ENCODE measurements at places on chromosomes 12 and 14.

DNA sequence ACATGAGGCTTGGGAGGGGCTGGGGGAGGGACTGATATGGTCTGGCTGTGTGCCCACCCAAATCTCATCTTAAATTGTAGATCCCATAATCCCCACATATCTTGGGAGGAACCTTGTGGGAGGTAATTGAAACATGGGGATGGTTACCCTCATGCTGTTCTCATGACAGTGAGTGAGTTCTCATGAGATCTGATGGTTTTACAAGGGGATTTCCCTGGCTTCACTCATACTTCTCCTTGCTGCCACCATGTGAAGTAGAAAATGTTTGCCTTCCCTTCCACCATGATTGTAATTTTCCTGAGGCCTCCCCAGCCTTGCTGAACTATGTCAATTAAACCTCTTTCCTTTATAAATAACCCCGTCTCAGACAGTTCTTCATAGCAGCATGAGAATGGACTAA lies 362.9 kb downstream of the PCNX1 start:
- DNase-seq, result no peak

- DNase-seq, result no peak
These were observed 80.1 kb downstream of the STAB2 start for GRCh38 chr12:103667125-103667524.

DNA sequence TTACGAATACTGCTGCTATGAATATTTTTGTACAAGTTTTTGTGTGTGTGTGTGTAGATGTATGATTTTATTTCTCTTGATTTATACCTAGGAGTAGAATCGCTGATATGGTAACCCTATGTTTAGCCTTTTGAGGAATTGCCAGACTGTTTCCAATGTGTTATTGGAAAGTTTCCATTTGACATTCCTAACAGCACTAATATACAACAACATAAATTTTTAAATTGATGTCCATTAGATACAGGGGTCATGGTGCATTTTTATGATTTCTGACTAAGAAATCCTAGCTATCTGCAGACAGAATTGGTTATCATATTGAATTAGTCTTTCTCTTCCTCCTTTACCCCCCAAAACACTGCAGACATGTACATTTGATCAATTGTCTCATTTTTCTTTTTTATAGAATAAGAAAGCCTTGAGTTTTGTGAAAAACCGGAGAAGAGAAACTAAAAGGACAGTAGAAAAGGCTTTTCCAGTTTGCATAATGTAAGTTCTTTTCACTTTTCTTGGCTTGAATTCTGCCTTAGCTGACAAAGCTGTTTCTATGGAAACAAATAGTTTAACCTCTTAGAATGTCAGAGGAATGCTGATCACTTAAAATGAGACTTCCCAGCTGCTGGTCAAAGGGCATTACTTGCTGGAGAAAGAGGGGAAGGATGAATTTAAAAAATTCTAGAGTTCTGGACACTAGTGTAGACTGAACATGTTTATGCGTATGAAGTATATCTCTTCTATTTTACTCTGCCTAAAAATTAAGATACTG lies 28.2 kb downstream of the PALS1 start:
- no peak for DNase-seq

DNA sequence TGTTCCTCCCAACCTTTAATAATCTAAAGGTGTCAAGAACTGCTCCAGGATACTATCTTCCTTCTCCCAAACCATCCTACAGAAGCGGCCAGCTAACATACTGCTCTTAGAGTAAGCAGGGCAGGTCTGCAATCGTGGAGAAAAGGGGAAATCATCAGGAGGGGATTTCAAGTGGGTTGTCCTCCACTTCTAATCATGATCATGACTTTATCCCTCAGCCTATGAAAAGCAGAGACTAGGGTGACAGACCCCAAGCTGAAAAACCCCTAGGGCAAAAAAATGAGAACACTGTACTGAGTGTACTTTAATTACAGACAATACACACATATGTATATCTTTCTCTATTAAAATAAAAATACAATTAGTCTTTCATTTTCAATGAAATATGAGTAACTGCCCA lies 13.9 kb downstream of the DUSP16 start:
- DNase-seq, result no peak

- no peak for DNase-seq
These were observed 50.0 kb upstream of the STON2 start for GRCh38 chr14:81450100-81450531.

- DNase-seq, result no peak
These were observed 3.0 kb downstream of the KRT5 start for GRCh38 chr12:52517005-52517835.

DNA sequence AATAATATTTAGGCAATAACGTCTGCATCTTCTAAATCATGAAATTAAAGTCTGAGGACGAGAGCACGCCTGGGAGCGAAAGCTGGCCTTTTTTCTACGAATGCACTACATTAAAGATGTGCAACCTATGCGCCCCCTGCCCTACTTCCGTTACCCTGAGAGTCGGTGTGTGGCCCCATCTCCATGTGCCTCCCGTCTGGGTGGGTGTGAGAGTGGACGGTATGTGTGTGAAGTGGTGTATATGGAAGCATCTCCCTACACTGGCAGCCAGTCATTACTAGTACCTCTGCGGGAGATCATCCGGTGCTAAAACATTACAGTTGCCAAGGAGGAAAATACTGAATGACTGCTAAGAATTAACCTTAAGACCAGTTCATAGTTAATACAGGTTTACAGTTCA lies 19.3 kb downstream of the CKB start:
- no peak for DNase-seq

GRCh38 chr12:88015825-88016224 lies 13.4 kb downstream of the C12orf50 start:
- DNase-seq, result no peak

GRCh38 chr12:26406391-26406790 lies 211.0 kb downstream of the SSPN start:
- no peak for DNase-seq

- DNase-seq, result no peak
These were observed 78.2 kb upstream of the OSBPL8 start for GRCh38 chr12:76637807-76638206.

DNA sequence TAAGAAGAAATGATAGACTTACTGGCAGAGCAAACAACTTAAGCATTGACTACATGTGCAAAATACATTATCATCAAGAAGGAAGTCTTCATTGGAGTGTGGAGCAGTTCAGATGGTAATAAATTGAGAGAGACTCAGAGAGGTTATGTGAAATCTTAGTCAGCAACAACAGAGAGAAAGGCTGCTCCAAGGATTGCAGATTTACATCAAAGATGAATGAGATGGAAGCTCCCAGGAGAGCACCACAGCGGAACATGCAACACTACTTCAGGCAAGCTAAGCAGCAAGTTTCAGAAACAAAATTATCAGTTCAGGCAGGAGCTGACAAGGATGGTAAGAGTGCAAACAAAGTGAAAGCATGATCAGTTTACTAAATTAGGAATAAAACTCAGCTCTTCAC lies 882.3 kb downstream of the LRFN5 start:
- no peak for DNase-seq

DNA sequence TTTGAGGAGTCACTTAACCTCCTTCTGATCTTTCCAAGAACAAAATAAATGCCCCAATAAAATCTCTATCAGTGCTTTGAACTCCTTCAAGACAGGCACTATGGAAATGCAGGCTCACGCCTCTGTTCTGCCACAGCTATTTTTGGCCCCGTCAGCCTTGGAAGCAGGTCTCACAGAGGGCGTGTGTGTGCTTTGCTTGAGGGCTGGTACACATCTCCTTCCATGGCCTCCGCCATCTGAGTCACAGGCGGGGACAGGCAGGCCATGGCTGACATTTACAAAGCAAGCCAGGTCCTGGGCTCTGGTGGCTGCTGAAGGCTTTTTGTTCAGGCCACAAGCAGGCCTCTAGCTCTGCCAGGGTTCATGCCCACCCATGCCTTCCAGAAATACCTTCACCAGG lies 16.0 kb downstream of the PRIMA1 start:
- DNase-seq, result no peak

GRCh38 chr14:37369425-37369824 lies 171.7 kb downstream of the MIPOL1 start:
- no peak for DNase-seq

DNA sequence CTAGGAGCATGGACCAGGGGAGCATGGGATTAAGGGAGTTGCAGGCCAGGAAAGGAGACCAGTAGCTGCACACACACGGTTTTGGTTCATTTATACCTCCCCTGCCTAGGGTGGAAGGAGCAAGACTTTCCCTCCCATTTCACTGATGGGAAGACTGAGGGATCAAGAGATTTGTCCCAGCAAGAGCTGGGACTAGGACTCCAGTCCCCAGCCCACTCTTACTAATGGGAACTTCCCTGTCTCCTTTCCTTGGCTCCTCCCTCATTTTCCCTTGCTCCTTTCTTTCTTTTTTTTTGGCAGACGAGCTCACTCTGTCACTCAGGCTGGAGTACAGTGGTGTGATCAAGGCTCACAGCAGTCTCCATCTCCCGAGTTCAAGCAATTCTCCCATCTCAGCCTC lies 13.0 kb downstream of the SCNN1A start:
- no peak for DNase-seq

- peak; percentile 16 for DNase-seq
These were observed at the start of gene WIF1 for GRCh38 chr12:65121049-65121955. WIF1 (minus strand) TSS chr12:65121305; CDS start chr12:65121191, 114 bp downstream.

GRCh38 chr14:95619785-95620417 lies 66.3 kb upstream of the TCL1B start:
- DNase-seq, result no peak

DNA sequence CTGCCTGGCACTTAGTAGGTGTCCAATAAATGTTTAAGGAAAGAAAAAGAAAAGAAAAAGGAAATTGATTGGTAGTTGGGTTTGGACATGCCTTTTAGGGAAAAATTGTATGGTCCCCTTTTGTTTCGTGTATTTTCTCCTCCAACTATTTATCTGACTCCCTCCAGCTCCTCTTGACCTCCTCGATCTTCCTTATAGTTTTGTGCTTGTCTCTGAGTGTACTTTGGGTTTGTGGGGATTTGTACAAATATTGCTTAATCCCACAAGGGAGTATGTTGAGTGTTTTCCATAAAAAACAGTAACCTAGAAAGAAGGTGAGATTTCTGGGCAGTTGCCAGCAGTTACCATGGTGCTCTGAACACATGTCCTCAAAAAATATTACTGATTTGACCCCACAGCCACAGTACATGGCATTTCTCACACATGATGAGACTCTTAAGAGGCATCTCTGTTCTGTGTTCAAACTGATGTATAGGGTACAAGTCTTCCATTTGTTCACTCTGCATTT lies 15.7 kb downstream of the PLEKHG7 start:
- DNase-seq, result no peak

DNA sequence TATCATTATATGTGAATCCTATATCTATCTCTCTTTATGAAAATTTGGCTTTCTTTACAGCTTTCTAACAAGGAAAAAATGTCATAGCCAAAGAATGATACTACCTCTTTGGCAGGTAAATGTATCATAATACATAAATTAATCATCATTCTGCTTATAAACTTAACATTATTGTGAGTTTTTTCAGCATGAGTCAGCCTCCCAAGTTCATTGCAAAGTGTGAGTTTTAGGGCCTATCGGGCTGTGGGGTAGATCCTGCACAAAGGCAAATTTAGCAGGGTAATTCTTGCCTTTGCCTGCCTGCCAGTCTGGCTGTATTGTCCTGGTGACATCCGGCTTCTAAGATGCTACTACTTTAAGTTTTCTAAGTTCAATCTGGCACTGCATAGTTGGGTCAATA lies 412.6 kb downstream of the MDGA2 start:
- DNase-seq, result no peak

GRCh38 chr14:21300892-21301291 lies 21.0 kb downstream of the RPGRIP1 start:
- DNase-seq, result peak; percentile 9
